ENCODE measurements at places on chromosomes 7 and 10.

- no peak for DNase-seq
These were observed 17.2 kb upstream of the SLC29A4 start for GRCh38 chr7:5265320-5266190.

GRCh38 chr7:143322760-143323633 is 7.1 kb downstream of the CLCN1 start:
- no peak for DNase-seq

DNA sequence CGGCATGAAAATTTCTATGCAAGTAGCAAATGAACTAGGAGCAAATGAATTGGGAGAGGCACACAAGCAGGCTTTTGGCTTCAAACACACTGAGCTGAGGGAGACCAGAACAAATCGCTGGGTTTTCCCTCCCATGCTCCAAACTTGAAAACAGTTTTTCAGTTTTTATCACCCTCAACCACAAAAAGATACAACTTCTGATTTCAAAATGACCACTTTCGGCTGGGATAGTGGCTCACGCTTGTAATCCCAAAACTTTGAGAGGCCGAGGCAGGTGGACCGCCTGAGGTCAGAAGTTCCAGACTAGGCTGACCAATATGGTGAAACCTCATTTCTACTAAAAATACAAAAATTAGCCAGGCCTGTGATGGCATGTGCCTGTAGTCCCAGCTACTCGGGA is 9.0 kb upstream of the CHUK start:
- DNase-seq = no peak

DNA sequence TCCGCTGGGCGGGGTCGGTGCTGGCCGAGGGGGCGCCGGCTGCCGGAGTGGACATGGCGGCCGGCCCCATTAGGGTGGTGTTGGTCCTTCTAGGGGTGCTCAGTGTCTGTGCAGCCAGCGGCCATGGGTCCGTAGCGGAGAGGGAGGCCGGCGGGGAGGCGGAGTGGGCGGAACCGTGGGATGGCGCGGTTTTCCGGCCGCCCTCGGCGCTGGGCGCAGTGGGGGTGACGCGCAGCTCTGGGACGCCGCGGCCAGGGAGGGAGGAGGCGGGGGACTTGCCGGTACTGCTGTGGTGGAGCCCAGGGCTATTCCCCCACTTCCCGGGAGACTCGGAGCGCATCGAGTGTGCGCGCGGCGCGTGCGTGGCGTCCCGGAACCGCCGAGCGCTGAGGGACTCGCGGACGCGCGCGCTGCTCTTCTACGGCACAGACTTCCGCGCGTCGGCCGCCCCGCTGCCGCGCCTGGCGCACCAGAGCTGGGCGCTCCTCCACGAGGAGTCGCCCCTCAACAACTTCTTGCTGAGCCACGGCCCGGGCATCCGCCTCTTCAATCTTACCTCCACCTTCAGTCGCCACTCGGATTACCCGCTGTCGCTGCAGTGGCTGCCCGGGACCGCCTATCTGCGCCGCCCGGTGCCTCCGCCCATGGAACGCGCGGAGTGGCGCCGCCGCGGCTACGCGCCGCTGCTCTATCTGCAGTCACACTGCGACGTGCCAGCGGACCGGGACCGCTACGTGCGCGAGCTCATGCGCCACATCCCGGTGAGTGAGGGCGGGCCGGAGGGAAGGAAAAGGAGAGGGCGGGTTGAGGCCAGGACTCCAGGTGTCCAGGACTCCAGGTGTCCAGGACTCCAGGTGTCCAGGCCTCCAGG is 9.3 kb upstream of the CHCHD1 start:
- DNase-seq = peak; percentile 54

DNA sequence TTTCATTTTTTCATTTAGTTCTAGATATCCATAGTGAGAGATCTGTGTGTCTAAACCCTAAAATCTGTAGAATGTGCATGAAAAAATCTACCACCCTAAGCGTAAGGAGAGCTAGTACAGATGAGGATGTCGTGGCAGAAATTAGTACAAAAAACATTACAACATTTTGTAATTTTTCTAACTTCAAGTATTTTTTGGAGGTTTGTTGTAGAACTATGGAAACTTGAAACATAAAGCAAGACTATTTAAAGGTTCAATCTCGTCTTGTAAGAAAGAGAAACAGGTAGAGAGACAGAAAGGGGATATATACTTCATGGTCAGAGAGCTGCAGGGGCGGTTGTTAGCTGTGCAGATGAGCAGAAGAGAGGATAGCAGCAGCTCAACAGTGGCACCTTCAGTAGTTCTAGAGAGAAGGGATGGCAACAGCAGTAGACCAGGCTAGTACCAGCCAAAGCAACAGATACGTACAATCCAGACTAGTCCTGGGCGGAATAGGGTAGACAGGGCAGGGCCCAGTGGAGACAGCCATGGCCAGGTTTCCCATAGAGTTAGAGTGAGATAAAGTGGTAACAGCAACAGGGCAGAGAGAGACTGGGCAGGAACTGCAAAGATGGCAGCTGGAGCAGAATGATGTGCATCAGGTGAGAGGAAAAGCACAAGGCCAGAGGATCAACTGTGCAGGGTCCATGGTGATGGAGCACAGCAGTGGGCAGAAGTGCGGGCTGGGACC is 145.2 kb downstream of the FRMD4A start:
- DNase-seq = peak; percentile 37

- no peak for DNase-seq
These were observed 148.9 kb downstream of the ZEB1 start for GRCh38 chr10:31467791-31468535.

DNA sequence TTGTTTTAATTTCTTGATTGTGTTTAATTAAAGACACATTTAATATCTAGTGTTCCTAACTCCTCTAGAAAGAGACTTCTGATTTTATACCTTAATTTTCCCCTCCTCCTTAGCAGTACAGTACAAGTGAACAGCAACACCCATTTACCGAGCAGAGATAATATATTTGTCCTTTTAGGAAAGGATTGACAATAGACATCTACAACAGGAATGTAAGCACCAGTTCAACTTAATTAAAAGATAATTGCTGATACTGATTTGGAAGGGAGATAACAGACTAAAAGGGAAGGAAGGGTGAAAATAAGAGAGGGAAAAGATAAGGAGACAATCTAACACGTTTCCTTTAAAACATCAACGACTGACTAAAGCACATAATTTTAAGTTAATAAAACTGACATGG is 119.3 kb downstream of the SRPK2 start:
- DNase-seq = no peak

DNA sequence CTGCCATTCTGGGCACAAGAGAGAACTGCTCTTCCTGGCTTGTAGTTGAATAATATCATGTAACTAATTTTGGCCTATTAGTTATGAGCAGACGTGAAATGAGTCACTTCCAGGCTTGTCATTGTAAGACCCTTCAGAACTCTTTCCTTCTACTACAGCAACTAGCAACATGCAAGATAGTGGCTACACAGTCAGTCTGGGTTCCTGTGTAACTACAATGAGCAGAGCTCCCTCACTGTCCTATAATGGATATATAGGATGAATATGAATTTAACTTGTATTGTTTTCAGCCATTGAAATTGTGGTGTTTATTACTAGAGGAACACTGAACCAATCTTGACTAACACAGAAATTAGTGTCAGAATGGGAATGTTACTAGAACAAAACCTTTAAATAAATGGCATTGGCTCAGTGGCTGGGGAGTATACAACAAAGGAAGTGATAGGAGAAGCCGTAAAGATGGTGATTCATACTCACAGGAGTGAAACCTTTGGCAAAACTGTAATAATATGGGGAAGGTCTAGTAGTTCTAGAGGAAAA is 2.9 kb upstream of the MTPN start:
- DNase-seq = no peak

DNA sequence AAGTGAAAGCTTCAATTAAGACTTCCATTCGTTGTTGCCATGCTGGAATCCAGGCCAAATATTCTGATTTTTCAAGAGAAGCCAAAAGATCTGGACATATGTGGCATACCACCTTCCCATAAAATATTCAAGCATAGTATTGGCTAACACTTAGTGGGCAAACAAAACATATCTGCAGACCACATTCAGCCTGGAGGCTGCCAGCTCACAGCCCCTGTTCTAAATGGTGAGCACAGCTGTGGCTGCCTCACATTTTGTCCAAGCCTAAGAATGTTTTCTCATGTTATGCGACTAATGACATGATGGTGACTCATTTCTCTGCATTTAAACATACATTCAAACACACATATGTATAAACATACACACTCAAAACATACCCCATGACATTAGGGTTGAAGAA is 10.6 kb upstream of the CALU start:
- no peak for DNase-seq

GRCh38 chr7:35792472-35792871 is 8.4 kb upstream of the SEPTIN7 start:
- DNase-seq = no peak

DNA sequence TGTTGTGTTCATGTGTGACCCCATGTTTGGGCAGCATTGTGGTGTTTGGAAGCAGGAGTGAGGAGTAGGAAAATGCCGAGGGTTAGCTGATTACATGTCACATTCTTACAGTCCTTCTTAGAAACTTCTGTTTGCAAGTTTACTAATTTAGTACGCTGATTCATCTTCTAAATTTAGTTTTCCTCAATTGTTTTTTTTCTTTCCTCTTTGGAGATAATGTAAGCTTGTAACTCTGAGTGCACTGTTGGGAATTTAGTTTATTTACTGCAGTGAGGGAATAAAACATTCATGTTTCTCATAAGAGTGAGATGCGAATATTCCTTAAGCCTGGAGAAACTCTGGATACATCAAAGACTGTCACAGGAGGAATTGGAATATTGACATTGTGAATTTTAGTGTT is 135.0 kb downstream of the NT5C2 start:
- DNase-seq = no peak
